ENCODE measurements at places on chromosomes 5 and 9. TPM values are rescaled to one million over a fixed set of nuclear protein-coding genes. Genes with fewer than 3 reads are reported as not detected.

GRCh38 chr5:73515232-73515631 lies 17.0 kb downstream of the BTF3 start:
- no peak for DNase-seq

Gene RPP25L
- 29.9 TPM for total RNA-seq

DNA sequence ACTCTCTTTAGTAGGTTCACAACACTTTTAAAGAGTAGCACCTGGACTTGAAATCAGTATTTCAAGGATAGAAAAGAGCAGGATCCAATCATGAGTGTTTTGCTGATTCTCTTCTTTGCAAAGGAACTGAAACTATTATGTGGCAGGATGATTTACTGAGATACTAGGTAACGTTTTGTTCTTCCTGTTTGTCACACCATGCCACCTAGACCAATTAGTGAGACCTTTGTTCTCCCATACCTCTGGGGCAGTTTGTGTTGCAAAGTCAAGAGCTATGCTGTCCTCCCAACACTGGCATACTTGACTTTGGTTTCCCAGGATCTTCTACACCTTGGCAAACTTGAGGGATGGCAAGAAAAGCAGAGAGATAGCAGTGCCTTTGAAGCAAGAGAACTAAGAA lies 43.4 kb downstream of the PPP1R2B start:
- no peak for DNase-seq

DNA sequence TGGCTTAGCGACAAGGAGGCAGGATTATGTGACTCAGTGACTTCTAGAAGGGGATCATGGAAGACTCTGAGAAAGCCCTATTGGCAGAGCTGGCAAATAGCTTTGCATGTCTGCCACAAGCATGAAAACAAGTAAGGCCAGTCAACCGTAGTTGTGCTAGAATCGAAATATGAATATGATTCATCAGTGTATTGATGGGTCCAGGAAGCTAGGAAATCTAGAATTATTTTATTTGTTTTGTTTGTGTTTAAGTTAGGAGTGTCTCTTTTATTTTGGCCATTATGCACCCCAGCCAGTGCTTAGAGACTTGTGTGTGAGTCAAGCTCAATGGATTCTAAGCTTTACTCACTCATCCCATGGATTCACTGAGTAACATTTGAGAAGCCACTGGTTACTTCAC lies 3.8 kb upstream of the ITGA2 start:
- DNase-seq: no peak

DNA sequence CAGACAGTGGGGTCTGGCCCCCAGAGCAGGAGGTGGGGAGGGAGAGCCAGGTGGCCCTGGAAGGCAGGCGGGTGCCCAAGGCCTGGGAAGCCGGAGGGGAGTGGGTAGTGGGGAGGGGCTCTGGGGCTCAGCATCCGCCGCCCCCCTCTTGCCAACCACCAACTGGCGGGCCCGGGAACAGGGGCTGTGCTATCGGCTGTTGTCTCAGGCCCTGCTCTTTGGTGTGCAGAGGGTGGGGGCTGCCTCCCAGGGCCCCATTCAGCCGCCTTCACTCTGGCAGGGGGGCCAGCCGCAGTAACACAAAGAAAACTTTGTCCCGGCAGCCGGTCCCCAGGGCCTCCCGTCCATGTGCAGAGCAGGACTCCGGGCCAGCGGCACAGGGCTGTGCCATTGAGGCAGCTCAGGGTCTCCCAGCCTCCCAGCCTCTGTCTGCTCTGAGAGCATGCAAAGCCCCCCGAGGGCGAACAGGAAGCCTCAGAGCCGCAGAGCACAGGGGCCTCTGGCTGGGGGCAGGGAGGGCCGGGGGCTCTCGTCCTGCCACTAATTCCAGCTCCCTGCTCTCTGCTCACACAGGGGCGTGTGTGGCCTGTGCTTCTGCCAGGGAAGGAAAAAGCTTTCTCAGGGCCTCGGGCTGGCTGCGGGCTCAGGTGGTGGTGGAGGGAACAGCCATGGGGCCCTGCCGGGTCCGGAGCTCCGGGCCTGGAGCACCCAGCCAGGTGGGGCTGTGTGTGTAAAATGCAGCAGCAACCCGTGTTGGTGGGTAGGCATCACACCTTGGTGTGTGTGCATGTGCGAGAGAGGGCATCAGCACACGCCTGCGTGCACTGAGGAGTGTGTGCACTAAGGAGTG lies 54.2 kb upstream of the NOTCH1 start:
- DNase-seq: no peak

- DNase-seq: no peak
These were observed 260.0 kb downstream of the RAB3C start for GRCh38 chr5:58842852-58843251.

GRCh38 chr9:77587851-77588250 lies 60.3 kb downstream of the GNA14 start:
- no peak for DNase-seq

Gene CXXC5
- 3.3 TPM for total RNA-seq

- DNase-seq: no peak
These were observed 52.8 kb downstream of the WHRN start for GRCh38 chr9:114452219-114453165.

Gene MYO10
- 0.18 TPM for total RNA-seq

DNA sequence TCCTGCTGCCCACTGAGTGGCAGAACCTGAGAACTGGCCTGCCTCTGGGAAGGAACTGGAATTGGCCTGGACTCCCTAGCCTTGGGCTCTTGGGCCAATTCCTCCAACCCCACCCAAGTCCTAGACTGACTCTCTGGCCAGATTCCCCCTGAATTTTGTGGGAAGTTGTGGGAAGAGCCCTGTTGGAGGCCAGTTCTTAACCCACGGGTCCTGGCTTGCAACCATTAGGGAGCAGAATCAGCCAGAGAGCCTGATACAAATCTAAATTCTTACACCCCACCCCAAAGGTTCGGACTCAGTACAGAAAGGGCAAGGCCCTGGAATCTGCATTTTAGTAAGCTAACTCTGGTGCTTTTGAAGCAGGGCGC lies 125.3 kb upstream of the SLC25A48 start:
- DNase-seq: no peak

- no peak for DNase-seq
These were observed 17.5 kb downstream of the CYFIP2 start for GRCh38 chr5:157283434-157283833.

DNA sequence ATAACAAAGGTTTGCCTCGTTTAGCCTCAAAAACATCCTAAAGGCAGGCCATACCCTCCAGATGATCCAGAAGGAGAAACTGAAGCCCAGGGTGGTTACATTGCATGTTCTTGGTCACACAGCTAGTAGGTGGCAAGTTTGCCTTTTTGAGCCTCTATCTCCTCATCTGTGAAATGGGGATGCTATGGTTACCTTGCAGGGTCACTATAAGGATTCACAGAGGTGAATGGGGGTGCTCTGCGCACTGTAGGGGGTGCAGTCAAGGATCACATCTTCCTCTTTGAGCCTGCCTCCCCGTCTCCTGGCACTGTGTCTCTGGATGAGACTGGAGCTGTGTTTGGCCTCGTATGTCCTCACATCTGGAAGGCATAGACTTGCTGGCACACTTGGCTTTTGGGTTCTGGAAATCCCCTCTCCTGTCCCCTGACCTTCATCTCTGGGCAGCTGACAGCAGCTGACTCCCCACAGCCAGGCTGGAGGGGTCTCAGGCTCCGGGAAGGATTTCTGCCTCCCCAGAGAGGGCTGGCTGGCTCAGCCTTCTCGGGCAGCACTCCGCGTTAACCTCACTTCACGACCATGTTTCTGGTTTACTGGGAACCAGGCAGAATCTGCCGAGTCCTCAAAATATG lies 167.7 kb downstream of the RGS3 start:
- DNase-seq: no peak

GRCh38 chr9:133691626-133692363 lies 46.4 kb downstream of the SARDH start:
- DNase-seq: no peak

Gene ICE1
- 40.2 TPM for total RNA-seq

Gene CCDC171
- 0.73 TPM for total RNA-seq

Data from activated T-cell treated with anti-CD3 and anti-CD28 coated beads, Interleukin-2, amount 50 U/mL, for 4 hours (primary cell).